HCEC 1CT (cell line): ENCODE measurements at places on chromosomes 6 and 20.

- peak; percentile 30 for DNase-seq
Observed at GRCh38 chr6:134577998-134578397, 260.1 kb upstream of the SGK1 start.

DNA sequence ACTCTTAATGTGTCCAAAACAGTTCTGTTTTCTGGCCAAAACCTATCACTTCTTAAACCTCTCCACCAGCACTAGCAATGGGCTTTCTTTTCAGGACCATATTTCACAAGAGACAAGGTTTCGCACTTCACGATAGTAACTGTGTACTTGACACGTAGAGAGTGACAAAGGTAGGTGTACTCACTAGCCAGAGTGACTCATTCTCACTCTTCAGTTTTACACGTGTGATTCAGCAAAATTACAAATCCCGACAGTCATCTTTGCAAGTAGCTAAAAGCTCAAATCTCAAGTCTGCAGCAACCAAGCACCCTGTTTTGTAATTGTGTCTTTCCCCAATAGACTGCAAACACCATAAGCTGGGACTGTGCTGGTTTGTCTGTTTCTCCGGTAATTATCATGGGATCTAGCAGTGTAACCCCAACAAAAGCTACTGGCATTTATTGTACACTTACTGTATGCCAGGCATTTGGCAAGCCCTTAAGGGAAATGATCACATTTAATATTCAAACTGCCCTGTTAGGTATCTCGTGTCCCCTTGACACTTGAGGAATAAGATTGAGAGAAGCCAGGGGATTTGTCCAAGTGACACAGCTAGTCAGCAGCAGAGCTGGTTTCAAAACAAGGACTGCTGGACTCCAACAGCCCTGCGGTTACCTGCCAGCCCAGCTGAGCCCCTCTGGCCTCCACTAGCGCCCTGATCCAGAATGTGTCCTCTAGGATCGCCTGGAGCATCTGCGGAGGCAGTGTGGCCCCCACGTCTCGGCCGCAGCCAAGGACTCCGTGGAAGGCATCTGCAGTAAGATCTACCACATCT, 9.9 kb downstream of the PCIF1 start:
- peak; percentile 35 for DNase-seq

- no peak for DNase-seq
Observed at GRCh38 chr6:139249395-139249794, 42.4 kb downstream of the TXLNB start.

DNA sequence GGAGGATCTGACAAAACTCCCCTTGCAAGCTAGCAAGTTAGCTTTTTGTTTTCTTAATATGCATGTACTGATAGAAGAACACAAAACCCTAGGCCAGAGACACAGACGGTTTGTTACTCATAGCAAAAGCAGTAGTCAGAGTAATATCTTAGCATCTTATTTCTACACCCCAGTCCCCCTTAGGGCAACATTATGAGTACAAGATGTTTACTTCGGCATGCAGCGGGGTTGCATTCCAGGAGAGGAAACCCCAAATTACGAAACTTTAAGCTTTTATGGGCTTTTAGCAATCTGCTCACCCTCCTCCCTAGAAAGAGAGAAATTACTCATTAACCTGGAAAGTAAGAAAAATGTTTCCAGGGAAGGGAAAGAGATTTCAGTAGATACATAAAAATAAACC, 1286.9 kb downstream of the EPHA7 start:
- DNase-seq, result no peak

GRCh38 chr20:37202267-37202943, 23.1 kb upstream of the MROH8 start:
- DNase-seq, result peak; percentile 97

DNA sequence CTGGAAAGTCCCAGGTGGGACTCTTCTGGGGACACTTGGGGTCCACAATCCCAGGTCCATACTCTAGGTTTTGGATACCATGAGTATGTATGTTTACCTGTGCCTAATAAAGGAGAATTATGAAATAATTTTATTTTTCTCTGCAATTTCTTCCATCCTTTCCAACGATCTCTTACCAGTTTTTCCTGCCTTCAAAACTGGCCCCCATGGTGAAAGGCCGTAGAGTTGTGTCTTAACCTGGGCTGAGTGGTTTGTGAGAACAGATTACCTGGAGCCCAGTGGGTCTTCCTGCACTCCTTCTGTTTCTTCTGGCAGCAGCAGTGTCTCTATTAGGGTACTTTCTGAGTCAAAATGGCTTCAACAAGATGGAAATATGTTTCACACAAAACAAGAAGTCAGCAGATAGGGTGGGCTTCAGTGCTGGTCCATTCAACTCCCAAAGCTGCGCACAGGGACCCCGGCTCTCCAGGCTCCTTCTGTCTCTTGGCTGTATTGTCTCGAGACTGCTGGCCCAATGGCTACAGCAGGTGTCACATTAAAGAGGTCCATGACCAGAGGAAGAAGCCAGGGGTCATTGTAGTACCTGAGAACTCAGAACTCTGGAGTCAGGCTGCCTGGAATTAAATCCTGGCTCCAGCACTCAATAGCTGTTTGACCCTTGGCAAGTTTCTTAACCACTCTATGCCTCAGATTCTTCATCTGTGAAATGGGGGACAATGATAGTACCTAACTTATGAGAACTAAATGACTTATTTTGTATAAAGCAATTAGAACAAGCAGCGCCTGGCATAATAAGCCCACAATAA, 10.5 kb upstream of the RBCK1 start:
- no peak for DNase-seq

DNA sequence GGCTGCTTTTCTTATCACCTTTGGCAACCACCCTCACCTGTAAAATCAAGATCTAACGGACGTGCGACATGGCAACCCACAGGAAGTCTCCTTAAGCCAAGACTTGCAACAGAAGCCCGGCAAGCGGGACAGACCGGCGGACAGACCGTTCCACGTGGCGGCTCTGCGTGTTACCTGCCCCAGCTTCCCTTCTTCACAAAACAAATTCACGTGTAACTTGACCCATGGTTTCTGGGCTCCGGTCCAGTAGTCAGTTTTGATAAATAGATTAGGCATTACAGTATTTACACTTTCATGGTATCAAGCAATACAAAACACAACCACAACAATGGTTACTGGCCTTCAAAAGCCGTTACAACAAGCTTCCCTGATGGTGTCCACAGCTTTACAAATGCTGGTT, 133.8 kb downstream of the PRND start:
- DNase-seq, result no peak

DNA sequence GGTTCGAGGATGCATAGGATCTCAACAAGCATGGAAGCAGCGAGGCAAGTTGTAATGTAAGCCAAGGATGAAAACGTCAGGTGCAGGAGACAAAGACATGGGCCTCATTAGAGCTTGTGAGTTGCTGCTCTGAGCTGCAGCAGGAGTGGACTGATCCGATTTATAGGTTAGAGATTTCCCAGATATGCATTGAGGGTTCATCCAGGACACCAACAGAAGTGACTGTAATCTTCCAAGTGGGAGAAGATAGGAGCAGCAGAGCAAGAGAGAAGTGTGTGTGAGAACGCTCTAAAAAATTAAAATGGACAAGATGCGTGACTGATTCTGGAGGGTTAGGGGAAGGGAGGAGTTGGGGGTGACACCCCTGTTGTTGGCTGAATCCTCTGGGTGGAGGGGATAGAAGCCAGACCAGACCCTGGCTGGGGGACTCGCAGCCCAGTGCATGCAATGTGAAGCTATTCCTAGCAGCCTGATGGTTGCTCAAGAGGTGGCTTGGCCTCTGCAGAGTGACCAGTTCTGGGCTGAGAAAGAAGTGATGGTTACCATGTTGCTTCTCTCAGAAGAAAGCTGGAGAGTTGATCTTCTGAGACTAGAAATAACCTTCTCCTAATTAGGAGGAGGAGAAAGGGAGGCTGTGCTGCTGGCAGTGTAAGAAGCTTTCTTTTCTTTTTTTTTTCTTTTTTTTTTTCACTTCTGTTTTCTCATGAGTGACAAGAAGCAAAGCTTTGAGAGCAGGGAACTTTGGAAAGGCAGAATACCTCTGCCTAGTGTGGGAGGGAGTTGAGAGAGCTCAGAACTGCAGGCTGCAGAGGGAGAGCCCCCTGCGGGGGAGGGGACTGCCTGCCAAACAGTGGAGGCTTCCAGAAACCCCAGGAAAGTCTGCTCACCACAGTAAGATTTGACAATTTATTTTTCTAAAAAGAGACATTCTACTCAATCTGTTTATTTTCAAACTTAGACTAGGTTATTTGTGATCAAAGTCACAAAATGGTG, 116.9 kb downstream of the SLX4IP start:
- no peak for DNase-seq

DNA sequence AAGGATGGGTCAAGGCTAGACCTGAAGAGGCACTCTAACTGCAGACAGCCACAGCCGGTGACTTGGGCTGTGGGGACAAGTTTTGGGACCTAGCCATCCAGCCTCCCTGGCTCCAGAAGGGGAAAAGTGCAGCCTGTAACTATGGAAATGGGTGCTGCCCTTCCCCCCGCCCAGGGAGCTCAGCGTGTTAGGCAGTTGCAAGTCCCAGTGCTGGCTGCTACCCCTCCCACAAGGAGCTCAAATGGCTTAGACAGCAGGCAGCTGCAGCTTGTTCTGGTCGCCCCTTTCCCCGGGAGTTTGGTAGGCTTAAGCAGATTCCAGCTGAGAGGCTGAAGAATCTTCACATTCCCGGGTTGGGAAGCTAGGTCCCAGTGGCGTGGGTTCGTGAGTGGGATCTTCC, 162.6 kb downstream of the FAM83B start:
- no peak for DNase-seq

GRCh38 chr6:21199262-21199661, 394.3 kb upstream of the SOX4 start:
- DNase-seq, result no peak

DNA sequence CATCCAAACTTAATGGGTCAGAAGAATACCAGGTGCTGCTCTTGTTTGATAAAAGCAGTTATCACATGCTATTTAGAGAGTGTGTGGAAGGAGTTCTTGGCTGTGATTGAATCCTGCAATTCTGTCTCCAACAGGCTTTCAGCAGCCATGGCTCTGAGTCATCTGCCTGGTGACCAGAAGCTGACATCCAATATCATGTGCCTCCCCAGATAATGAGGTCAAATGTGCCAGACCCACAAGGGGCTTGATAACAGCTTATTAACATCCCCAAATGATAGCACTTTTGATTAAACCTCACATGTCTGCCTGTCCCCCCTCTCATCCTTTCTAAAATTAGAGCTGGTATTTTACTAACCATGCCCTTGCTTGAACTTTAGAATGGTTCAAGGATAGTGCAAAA, 175.7 kb upstream of the PLN start:
- DNase-seq, result peak; percentile 62

- peak; percentile 35 for DNase-seq
Observed at GRCh38 chr6:99434702-99435530, 9.8 kb upstream of the PNISR start.

GRCh38 chr20:42024653-42025052, 406.5 kb upstream of the CHD6 start:
- no peak for DNase-seq

GRCh38 chr6:35449287-35449881, 2.8 kb upstream of the FANCE start:
- peak; percentile 76 for DNase-seq

GRCh38 chr6:57075092-57075491, 14.9 kb upstream of the ZNF451 start:
- no peak for DNase-seq

DNA sequence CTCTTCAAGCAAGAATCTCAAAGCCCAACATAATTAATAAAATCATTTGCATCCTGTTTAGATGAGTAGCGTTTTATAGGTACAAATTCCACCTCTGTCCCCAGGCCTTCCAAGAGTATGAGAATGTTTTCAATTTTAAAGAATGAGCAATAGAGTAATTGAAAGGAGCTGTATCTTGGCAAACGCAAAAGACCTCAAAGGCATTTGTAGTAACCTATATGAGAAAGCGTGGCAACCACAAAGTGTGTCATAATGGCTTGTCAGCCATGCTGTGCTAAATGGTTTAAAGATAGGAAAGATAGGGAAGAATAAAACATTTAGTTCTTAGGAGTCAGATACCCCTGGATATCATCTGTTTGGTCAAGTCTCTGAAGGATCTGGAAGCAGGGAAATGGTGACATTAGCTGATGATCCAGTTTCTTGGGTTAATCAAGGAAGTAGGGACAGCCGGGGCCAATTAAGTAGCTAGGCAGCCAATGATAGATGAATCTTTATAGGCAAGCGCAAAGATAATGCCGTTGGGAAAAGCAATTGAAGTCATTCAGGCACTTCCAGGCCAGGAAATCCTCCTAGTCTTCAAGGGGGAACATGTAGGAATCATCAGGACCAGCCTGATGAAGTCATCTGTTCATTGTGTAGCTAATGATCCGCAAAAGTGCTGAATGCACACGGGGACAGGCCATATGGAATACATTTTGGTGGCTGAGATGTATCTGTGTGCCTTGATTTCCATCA, 71.5 kb upstream of the ISM1 start:
- DNase-seq, result no peak

- no peak for DNase-seq
Observed at GRCh38 chr6:89308525-89309395, 6.3 kb downstream of the GABRR2 start.

- peak; percentile 52 for DNase-seq
Observed at GRCh38 chr6:52362443-52363227, 684 bp downstream of the PAQR8 start.

GRCh38 chr6:159308198-159308597, 139.0 kb downstream of the FNDC1 start:
- DNase-seq, result no peak

DNA sequence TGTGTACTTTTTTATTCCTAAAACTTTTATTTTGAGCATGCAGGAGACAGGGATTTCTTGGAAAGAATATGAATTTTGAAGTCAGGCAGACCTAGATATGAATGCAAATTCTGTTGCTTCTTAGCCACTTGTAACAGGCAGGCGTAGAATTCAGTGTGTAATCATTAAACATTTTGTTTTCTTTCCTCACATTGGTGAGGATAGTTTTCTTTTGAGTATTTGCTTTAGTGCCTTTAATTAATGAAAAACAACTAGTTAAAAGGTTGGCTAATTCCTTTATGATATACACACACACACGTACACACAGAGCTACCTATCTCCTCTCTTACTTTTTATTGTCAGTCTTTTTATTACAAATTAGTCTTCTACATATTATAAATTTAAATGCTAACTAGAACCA, 342.3 kb downstream of the CDKAL1 start:
- no peak for DNase-seq

DNA sequence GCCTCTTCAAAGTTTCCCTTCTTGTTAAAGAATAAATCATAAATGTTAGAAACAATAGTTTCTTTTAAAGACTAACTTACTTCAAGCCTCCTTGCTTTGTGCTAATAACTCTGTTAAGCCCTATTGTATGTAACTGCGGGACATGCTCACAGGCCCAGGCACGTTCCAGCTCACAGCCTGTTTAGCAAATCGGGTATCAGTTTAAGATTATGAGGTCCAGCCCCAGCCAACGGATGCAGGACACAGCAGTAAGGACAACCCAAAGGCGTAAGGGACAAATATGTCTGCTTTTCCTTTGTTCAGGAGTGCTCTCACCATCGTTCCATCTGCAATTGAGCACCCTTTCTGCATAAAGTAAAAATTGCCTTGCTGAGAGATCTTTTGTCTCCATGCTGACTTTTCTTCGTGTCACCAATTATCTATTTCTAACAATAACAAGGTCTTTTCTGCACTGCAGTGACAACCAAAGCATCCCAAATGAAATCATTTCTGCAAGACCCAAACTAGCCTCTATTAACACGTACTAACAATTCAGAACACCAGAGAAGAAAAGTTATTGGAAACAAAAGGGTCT, 1.4 kb downstream of the C6orf52 start:
- no peak for DNase-seq

- DNase-seq, result peak; percentile 34
Observed at GRCh38 chr6:76852776-76853175, 610.5 kb downstream of the HTR1B start.
